MM.1S (cell line): ENCODE measurements at places on chromosomes 11 and 22.

- DNase-seq: peak; percentile 13
These were observed 67.0 kb upstream of the IGLL5 start for GRCh38 chr22:22820626-22821025.

DNA sequence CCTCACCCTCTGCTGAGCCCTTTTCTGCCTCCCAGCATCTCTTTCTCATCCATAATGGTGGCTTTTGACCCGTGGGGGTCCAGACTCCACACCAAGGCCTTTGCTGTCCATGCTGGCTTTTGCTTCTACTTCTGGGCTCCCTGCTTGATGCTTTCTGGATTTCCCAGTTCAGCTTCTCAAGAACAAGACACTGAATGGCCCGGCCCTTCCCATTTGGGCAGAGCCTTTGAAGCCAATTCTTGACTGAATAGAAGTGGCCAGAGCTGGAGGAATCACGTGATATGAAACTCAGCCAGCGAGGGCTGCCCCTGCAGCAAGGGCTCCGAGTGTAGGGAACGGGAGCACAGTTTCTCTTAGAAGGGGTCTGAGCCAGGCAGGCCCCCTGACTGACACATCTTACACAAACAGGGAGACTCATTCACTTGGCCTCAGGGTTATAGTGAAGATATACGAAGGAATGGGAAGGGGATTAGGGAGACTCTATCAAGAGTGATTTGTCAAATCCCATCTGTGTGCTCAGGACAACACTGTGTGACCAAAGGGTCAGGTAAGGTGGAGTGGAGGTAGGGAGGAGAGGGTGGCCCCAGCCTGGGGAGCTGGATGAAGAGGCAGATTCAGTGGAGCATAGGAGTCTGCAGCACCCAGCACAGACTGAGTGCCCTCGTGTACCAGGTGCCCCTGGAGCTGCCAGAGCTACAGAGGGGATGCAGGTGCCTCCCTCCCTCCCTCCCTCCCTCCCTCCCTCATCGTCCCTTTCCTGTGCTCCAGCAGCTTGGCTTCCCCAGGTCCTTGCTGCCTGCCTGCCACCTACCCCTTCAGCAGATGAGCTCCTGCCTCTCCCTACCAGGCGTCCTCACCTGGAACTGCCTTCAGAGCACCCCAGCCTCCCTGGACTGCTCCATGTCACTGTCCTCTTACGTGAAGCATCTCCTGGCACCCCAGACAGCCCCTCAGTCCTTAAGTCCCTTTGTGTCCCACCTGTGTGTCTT, 106.0 kb downstream of the TRIM29 start:
- no peak for DNase-seq

GRCh38 chr11:64713016-64713707, 9.8 kb downstream of the NRXN2 start:
- DNase-seq: peak; percentile 21

DNA sequence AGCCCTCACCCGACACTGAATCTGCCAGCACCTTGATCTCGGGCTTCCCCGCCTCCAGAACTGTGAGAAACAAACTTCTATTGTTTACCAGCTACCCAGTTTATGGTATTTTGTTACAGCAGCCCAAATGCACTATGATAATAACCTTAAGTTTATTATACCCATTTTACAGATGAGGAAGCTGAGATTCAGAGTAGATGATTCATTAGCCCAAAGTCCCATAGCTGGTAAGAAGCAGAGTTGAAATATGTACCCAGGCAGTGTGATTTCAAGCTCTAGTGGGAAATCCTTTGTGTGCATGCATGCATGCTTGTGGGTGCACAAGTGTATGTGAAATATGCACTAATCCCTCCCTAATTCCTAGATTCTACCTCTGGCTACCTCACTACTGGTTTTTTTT, 7.9 kb downstream of the GRIK4 start:
- DNase-seq: no peak

- DNase-seq: no peak
These were observed 3.2 kb downstream of the NCF4 start for GRCh38 chr22:36863979-36864378.

- DNase-seq: no peak
These were observed 10.7 kb upstream of the ETS1 start for GRCh38 chr11:128598096-128598495.

- no peak for DNase-seq
These were observed 44.4 kb downstream of the EHF start for GRCh38 chr11:34665077-34665835.

- DNase-seq: no peak
These were observed 10.4 kb downstream of the CHRDL2 start for GRCh38 chr11:74720596-74721478.

DNA sequence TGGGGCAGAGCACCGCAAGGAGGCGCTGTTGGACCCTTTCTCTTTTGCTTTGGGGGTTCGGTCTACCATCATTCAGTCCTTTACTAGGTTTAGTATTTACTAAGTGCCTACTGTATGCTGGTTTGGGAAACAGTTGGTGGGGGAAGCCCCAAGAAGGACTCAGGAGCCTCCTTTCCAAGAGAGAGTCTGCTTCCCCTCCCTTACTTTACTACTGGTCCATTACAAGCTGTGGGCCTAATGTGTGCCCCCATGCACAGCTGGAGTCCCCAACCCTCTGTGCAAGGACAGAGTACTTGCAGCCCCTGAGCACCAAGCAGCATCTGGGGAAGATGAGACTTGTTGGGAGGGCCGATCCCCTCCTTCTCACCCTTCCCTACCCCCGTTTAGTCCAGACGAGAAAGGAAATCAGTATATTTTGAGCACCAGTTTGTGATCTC, 876 bp upstream of the UBE2L6 start:
- DNase-seq: peak; percentile 85

- DNase-seq: peak; percentile 44
These were observed 18.8 kb downstream of the P2RY2 start for GRCh38 chr11:73236854-73237253.

DNA sequence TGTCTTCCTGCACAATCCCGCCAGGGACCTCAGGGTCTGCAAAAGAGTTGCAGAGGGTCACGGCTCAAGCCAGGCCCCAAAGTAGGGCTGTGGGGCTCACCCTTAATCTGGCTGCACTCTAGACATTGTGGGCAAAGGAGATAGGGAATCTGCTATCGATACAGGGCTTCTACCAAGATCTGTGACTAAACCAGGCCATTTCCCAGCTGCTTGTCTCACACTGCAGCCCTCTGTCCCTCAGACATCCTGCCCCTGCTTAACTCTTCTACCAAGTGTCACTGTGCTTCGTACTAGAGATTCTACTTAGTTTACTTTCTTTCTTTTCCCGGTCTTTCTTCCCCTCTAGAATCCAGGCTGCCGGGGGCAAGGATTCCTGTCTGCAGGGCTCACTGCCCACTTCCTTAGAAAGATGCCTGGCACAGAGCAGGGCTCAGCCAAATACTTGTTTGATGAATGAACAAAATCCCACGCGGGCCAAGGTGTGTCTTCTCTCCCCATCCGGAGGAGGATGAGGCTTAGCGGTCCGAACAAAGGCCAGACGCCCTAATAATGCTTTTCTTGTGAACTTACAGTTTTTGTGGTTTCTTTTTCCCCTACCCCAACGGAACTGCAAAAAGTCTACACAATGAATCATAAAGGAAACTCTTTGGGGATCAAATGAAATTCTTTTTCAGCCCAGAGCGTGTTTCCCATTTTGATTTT, 61.3 kb upstream of the ANO1 start:
- DNase-seq: peak; percentile 9

DNA sequence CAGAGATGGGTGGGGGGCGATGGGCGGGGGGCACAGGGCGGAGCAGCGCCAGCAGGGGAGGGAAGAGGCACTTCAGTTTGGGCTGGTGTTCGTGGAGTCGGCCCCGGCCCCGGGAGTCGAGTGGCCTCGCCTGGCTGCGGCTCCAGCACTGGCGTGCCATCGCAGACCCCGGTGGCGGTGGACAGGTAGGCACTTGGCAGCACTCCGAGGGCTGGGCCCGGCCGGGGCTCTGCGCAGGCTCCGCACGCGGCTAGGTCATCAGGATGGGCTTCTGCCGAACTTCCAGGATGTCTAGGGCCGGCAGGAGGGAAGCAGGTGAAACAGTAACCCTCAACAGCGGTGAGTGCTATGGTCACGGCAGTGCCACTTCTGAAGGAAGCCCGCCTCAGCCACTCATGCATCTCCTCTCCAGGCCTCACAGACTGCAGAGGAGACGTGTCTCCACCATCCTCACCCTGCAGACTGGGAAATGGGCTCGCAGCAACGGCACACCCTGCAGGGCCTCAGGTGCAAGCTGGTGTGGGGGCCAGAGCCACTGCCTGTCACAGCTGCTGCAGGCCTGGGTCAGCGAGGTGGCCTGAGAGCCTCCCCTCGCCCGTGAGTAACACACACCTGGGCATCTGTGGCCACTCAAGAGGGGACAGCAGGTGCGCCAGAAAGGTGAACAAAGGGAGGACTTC, 33.3 kb downstream of the NUP50 start:
- no peak for DNase-seq

DNA sequence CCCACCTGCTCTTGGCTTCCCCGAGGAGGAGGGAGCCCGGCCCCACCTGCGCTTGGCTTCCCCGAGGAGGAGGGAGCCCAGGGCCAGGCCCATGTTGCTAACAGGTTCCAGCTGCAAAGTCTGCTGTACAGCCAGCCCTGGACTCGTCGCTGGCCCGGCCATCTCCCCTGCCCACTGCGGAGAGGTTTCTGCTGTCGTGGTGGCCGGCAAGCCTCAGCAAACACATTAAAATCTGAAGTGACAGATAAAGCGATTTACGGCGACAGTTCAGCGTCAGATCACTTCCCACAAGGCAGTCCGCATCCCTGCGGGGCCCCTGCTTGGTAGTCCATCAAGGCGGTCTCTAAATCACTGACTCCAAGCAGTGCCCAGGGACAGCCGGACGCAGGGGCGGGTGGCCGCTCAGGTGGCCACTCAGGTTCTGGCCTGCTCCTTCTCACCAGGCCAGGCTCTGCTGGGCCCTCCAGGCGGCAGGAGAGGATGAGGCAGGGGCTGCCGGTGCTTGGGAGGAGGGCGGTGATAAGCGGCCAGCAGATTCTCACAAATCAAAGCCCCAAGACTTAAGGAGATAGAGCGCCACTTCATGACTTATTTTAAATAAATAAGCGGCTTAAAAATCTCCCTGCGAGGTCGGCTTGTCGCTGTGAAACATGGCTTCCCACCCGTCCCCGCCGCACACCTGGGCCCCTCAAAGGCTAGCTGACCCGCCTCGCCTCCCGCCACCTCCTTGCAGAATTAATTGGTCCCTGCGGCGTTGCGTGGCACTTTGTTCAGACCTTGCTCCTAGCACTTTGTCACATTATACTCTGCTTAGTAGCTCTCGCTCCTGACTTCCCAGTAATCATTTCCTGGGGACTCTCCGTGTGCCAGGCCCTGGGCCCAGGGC, 21.1 kb downstream of the MACROD1 start:
- no peak for DNase-seq

DNA sequence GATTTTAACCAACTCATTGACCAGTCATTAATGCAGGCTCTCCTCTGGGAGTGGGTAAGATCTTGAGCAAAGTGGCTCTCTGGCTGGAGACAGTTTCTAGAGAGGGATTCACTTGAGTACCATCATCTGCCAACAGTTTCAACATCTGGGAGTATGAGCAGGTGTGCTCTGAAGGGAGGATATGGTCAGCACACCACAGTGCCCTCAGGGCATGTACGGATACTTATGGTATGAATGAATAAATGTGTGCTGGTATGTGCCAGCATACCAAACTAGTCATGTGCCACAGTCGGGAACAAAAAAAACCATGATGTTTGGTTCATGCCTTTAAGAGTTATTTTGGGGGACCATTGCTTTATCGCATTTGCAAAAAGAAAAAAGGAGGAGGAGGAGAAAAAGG, 1197.5 kb upstream of the TENM4 start:
- DNase-seq: peak; percentile 24

- DNase-seq: no peak
These were observed 19.9 kb upstream of the USP47 start for GRCh38 chr11:11821899-11822298.

- DNase-seq: no peak
These were observed 7.6 kb downstream of the SDHAF2 start for GRCh38 chr11:61437496-61437895.

- peak; percentile 45 for DNase-seq
These were observed 1.2 kb upstream of the FCHSD2 start for GRCh38 chr11:73143126-73143838.
